Dorsolateral prefrontal cortex (tissue), 122 donors: ENCODE measurements at places on chromosomes 3 and 15.

DNA sequence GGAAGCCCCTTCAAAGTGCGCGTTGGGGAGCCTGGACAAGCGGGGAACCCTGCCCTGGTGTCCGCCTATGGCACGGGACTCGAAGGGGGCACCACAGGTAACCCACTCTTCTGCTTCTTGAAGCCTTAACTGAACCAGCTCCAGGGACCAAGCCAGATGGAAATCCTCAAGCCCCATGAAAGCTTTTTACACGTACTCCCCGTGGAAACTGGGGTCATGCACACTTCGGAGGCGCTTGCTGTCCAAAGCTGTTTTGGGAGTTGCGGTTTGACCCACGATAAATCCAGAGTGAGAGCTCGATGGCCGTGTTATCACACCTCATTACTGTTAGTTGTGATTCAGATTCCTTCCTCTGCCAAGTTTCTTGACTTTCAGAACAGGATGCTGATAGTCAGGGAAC lies 47.5 kb downstream of the DNASE1L3 start:
- DNase-seq: no peak

DNA sequence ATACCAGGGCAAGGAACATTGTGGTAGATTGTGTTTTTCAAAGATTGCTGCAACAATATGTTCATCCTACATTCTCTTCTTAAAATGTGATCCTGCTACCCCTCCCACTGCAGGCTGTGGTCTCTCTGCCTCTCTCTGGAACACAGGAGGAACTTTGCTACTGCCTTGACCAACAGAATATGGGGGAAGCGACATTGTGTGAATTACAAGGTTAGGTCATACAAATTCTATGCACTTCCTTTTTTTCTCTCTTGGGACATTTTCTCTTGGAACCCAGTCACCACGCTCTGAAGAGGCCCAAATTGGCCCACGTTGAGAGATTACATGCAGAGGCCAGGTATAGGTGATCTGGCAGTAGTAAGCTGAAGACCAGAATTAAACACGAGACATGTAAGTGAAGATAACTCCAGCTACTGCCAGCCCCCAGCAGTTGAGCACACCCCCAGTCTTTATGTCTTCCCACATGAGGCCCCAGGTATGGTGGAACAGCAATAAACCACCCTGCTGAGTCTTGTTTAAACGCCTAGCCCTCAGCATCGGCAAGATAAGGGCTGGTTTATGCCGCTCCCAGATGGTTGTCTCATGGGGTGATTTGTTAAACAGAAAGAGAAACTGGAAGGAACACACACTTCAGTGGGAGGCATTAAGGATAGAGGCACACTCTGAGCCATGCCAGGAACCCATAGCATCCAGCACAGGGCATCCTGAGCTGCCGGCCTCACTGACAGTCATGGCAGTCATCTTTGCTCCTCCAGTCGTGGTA lies 59.9 kb downstream of the FAM43A start:
- no peak for DNase-seq

GRCh38 chr3:126034481-126035361 lies 49.2 kb downstream of the SLC41A3 start:
- DNase-seq: no peak

GRCh38 chr3:180188512-180189309 lies 152.0 kb upstream of the PEX5L start:
- no peak for DNase-seq

DNA sequence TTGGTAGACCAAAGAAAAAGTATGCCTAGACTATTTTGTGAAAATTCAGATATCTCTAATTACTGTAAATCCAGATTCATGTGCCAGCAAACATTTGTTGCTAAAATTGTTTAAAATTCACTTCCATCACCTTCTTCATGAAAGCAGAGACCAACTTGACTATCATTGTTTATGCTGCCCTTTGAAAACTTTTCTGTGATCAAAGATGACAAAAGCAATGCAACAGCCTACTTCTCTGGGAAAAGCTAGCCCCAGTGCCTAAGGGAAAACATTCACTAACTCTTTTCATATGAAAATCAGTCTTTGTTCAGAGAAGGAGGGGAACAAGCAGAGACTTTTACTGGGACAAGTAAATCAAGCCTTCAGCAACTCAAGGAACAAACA lies 178.0 kb upstream of the P2RY1 start:
- DNase-seq: no peak
